ENCODE measurements at places on chromosomes 6 and 20.

DNA sequence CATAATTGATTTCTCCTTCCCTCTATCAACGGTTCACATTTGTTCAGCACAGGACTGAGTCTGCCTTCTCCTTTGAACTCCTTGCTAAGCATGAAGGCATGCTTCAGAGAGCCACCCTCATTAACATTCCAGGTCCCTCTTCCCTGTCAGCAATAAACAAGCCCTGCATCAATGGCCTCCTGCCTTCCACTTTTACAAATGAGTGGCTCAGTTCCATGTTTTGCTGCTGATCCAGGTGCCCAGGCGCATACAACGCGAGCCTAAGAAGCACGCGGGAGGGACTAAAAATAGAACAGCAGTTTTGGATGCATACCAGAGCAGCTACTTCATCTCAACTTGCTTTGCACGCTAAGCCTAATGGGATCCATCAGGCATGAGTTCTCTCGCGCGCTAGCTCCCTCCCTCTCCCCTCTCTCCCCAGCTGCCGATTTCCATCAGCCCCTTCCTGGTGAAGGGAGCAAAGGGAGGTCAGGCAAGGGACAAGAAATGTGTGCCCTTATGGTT, 53.4 kb downstream of the TRAF3IP2 start:
- peak; percentile 97 for DNase-seq

DNA sequence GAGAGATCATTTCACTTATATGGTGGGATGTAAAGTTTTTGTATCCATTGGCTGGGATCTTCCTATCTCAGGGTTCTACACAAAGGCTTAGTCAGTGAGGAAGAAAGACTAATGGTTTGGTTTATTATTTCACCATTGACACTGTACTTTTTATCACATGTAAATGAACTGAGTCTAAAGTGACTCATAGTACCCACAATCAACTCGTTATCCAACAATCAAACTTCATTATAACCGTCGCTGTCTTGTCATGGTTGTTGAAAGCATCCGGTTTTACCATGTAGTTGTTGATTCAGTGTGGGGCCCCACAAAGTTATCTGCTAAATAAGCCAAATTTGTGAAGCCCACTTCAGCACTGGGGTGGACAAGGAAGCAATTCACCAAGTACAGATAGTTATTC, 55.8 kb upstream of the MTRF1L start:
- DNase-seq, result no peak

- no peak for DNase-seq
Measured at GRCh38 chr6:27778625-27779417, 133.4 kb downstream of the OR2B2 start.

- no peak for DNase-seq
Measured at GRCh38 chr20:25237610-25238318, 10.1 kb upstream of the PYGB start.

DNA sequence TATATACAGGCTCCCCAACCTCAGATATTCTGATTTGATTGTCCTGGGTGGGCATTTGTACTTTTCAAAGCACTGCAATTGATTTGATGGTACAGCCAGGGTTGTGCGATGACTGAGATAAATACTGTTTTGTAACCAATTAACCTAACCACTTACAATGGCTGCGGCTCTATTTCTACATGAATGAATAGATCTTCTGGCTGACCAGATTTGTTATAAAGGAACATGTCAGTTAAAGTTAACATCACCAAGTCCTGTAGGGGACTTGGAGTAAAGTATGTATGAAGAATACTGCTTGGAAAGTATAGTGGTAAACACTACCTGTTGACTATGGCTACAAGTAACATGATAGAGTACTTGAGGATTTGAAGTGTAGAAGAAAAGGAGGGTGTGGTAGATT, 369.2 kb upstream of the JAG1 start:
- no peak for DNase-seq

DNA sequence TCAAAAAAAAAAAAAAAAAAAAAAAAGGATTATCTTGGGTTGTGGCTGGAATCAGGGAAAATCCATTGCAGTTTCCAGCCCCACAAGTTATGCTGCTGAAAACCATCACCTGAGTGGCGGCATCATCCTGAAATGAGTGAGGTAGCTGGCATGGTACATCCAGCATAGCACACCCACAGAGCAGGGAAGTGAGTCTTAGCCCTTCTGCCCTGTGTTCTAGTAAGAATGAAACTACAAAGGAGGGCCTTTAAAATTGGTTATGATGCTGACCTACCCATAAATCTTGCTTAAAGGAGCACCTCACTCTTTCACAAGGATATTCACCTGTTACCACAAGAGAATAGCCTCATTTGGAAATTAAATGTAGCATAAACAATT, 119.2 kb downstream of the NFATC2 start:
- DNase-seq, result no peak

DNA sequence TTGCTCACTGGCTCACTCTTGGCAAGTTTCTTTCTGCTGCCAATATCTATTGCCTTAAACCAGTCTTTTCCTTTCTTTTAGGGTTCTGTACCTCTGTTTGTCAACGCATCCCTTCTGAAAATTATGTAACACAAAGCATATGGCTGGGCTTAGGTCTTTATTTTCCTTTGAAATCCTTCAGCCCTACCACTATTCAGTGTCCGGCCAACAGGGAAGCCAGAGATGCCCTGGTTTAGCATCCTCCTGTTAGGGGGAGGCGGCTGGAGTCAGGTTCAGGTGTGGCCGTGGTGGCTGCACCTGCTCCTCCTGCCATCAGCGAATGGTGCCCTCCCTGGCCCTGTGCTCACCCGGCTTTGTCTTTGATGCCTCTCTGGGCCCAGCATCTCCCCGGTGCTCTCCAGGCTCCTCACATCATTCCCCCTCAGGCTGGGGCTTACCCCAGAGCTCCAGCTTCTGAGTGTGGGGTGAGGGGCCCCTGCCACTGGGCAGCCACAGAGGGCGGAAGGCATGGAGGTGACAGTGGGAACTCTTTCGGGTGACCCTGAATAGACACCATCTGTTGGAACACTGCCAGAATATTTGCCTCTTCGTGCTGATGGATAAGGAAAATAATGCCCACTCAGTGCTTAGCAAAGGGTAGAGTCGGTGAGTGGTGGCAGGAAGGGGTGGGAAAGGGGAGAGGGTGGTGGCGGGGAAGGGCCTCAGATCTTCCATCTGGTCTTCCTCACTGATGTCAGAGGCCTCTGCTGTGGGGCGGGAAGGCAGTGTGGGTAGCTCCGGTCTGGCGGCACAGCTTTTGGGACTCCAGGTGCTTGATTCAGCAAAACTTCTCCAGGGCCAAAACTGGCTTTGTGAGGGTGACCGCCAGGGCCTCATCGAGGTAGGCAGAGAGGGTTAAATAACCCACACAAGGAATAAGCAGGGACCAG, 97.2 kb downstream of the DACT2 start:
- DNase-seq, result no peak
